ENCODE measurements at places on chromosomes 6 and 20. TPM values are rescaled to one million over a fixed set of nuclear protein-coding genes. Genes with fewer than 3 reads are reported as not detected.

SULF2 gene
- 0.72 TPM for total RNA-seq

CENPW gene
- 41.2 TPM for total RNA-seq

CLVS2 gene
- total RNA-seq, result not detected

ABHD16B gene
- total RNA-seq, result not detected

UBE3D gene
- 6.6 TPM for total RNA-seq

KHDC1L gene
- total RNA-seq, result not detected

FAM83C gene
- total RNA-seq, result not detected

EYS gene
- total RNA-seq, result not detected

SRSF12 gene
- total RNA-seq, result 0.46 TPM

CAP2 gene
- total RNA-seq, result not detected

HMGN3 gene
- 36.6 TPM for total RNA-seq

OOEP gene
- 0.77 TPM for total RNA-seq

BNIP5 gene
- not detected for total RNA-seq

LY6G6F gene
- not detected for total RNA-seq

MARCKS gene
- 1.7 TPM for total RNA-seq

KCNK15 gene
- total RNA-seq, result 0.63 TPM

OR2J3 gene
- not detected for total RNA-seq

RIOK1 gene
- total RNA-seq, result 43.6 TPM

FRK gene
- total RNA-seq, result 0.05 TPM

PPP1R18 gene
- 179 TPM for total RNA-seq

All from activated T-cell treated with anti-CD3 and anti-CD28 coated beads, Interleukin-2, amount 50 U/mL, for 72 hours (primary cell).